ELR (cell line): ENCODE measurements at places on chromosomes 7 and 10.

GRCh38 chr10:16949816-16950215 lies 132.6 kb upstream of the RSU1 start:
- DNase-seq = no peak

- DNase-seq = peak; percentile 54
These were observed 581 bp downstream of the FAM3C start for GRCh38 chr7:121395494-121395960.

DNA sequence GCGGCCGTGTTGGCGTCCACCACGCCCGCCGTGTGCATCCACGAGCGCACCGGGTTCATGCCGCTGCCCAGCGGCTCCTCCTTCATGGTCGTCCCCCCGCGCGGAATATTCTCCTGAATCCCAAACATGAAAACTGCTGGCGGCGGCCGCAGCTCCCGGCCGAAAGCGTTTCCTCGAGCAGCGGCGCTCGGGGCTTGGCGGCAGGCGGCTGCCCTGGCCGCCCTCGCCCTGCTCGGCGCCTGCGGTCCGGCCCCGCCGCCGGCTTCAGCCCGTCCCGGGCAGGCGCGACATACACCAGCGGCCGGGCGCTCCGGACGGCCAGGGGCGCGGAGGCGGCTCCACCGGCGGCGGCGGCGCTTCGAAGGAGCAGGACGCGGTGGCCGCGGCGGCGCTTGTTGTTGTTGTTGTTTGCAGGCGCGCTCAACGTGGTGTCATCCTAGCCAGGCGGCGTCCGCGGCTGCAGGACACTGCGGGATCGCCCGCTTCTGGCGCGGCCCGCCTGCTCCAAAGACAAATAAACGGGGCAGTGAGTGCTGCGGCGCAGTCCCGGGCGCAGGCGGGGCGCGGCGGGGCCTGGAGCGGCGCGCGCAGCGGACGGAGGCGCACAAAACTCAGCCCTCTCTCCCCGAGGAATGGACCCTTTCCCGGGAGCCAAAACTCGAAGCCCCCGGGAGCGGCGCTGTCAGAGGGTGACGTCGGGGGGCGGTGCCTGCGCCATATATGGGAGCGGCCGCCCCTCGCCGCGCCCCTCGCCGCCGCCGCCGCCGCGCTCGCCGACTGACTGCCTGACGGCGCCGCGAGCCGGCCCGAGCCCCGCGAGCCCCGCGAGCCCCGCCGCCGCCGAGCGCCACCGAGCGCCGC lies at the start of gene EBF3:
Gene EBF3, minus strand, starts transcription at position 634 of the 861 bp plus-strand sequence. Its CDS starts 506 bp downstream, at position 128.
- peak; percentile 66 for DNase-seq

GRCh38 chr7:24825931-24826661 lies 68.8 kb upstream of the GSDME start:
- DNase-seq = peak; percentile 94

GRCh38 chr10:71974489-71975021 lies 10.4 kb downstream of the CHST3 start:
- peak; percentile 92 for DNase-seq

GRCh38 chr10:63819753-63820329 lies 298.6 kb downstream of the REEP3 start:
- DNase-seq = peak; percentile 70

DNA sequence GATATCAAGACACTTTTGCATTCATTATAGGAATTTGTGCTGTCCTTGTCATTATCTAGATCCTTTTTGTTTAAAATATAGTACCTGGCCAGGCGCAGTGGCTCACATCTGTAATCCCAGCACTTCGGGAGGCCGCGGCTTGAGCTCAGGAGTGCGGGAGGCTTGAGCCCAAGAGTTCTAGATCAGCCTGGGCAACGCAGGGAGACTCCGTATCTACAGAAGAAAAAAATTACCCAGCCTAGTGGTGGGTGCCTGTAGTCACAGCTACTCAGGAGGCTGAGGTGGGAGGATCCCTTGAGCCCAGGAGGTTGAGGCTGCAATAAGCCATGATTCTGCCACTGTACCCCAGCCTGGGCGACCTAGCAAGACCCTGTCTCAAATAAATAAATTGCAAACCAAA lies 621 bp upstream of the MORN4 start:
- DNase-seq = peak; percentile 48

DNA sequence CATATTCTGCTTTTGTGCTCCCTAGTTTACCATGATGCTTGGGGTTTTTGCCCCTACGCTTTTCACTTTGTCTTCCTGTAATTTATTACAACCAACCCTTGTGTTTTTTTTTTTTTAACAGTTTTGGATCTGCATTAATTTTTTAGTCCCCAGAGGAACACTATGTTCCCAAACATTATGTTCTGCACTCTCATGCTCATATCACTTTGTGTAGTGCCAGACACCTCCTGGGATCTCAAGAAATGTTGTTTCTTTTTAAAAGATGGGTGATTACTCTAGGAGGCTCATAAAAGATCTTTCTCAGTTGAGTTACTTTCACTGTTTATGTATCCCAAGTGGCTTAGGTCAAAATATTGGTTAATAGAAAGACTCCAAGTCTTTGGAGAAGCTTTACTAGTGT lies 116.2 kb upstream of the MKLN1 start:
- no peak for DNase-seq

DNA sequence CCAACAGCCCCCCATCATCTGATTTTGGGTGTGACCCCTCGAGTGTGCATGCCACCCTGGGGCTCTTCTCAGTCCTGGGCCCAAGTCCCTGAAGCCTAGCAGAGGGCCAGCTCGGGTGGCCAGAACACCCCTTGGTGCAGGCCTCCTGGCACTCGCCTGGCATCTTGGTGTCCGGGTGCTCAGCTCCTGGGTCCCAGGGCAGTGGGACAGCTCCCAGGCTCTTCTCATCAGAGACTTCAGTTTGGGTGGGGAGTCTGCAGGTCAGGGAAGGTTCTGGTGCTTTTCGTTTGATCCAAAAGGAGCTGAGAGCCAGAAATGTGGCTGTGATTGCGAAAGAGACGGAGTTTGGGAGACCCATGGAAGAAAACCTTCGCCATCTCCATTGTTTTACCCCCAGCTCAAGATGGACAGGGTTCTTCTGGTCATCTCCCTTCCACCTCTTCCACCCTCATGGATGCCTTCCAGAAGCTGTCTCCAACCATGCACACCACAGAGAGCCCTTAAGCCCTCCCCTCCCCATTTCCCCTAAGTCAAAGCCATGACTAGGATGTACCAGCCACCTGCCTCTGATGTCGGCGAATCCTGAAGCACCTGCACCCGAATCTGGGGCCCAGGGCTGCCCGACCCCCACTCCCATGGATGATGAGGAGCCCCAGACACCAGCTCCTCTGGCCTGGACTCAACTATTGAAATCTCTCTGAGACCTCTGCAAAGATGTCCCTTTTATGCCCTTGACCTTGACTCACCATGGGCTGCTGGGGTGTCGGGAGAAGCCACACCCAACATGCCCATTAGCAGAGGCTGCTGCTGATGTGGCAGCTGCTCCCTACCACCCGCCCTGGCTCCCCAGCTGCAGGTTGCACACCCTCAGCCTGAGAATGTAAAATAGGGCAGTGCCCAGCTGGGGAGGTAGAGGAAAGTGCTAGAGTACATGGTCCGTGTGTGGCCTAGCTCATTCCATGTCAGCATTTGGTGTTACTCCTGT lies 55.3 kb downstream of the ADCYAP1R1 start:
- no peak for DNase-seq

DNA sequence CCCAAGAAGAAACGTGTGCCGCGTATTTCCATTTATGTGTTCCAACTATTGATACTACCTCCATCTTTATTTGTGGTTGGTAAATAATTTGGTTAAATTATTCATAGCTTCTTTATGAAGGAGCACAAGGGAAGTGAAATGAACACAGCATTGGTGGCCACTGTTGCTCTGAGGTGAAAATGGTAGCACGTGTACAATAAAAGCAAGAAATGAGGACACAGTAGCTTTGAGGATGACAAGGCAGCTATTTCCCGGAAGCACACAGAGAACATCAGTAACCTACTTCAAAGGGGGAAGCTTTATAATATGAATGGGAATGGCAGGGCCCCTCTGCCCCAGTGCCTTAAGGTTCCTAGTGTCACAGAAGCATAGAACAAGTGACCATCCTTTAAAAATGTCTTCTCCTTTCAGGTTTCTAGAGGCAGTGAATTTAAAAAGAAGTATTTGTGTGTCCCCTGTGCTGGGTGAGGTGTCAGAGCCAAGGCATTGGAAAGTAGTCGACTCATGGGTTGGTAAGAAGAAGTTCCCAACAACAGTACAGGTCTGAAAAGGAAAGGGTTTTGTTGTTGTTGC lies 78.8 kb downstream of the SGMS1 start:
- DNase-seq = no peak
